T47D (cell line): ENCODE measurements at places on chromosomes 4 and X.

GRCh38 chr4:118281611-118282442 is 71.0 kb downstream of the PRSS12 start:
- no peak for DNase-seq

GRCh38 chr4:16157609-16158503 is 68.4 kb downstream of the TAPT1 start:
- DNase-seq, result no peak

GRCh38 chr4:185227713-185228278 is 18.4 kb downstream of the SNX25 start:
- DNase-seq, result no peak

DNA sequence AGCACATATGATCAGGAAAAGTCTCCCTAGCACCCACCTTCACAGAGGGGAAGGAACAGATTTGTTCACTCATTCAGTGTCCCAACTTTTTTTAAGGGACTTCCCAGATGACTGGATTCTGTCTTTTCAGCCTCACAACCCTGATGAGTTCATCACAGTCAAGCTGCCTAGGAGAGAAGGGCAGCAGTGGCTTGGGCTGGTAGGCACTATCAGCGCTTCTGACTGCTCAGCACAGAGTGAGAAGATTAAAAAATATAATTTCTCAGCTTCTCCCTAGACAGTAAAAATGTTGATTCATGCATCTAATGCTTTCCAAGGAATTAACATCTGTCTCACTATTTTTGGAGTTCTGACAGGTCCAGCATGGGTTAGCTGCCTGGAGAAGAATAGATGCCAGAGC is 328.2 kb downstream of the DTHD1 start:
- DNase-seq, result no peak
